BJ (cell line): ENCODE measurements at places on chromosomes 7 and 10.

- DNase-seq, result no peak
Observed at GRCh38 chr10:103493916-103494877, 692 bp downstream of the NEURL1 start.

- DNase-seq, result no peak
Observed at GRCh38 chr10:7409045-7409731, 1.6 kb downstream of the SFMBT2 start.

GRCh38 chr7:127782654-127783559, 130.9 kb downstream of the SND1 start:
- DNase-seq, result no peak

DNA sequence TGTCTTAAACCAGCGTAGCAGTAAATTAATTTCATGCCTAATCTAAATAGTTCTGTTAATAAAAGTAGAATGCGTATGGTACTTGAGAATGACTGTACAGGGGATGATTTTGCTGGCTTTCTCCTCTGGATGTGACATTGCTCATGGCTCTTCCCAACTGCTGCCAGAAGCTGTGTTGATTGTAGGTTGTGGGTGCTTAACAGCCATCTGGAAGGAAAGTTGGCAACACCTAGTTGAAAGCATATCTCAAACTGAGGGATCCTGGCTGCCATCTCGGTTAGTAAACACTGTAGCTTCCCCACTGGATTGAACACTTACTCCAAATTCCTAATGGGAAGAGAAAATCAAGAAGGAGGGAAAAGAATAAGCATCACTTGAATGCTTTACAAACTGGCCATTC, 130.9 kb downstream of the NXPH1 start:
- DNase-seq, result no peak

- no peak for DNase-seq
Observed at GRCh38 chr10:94777886-94778458, 15.5 kb downstream of the CYP2C19 start.

DNA sequence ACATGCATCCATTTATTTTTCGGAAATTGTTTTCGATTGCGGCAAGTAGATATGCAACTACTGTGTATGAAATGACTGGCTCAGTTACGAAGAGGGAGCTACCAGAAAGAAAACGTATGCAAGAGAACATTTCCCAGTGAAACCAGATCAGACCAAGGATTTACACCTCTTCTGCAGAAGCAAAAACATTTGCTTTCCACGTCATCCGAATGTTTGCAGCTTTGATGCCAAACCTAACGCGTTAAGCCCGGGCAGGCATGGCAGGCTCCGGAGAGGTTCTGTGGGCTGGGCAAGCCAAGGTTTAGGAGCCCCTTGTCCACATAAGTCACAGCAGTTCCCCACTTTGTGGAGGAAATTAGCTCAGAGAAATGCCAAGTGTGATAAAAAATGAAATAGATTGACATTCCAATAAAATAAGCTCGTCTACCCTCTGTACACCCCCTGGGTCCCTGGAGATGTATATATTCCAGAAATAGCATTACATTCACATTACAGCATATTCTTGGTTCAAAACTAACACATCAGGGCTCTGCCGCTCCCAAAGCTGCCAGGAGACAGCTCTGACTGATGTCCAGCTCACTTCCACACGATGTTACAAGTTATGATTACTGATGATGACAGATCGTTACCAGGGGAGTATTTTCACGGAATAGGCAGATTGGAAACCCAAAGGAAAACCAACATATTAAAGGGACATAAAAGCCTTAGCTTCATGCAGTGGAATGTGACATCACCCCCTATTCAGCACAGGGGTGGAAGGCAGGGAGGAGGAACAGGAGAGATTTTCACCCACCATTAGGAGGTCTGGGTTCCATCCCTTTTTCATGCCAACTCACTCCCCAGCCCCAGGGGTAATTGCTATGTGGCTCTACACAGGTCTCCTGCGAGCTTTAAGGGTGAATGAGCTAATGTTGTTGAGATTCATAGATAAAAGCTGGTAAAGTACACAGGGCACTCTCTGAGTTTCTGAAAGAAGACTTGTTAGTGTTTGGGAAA, 81.5 kb downstream of the LYZL1 start:
- DNase-seq, result no peak

GRCh38 chr7:148095066-148095465, 495.5 kb upstream of the C7orf33 start:
- no peak for DNase-seq

GRCh38 chr7:81779706-81780105, 9.9 kb upstream of the HGF start:
- DNase-seq, result no peak

GRCh38 chr7:21261627-21262594, 166.0 kb upstream of the SP4 start:
- DNase-seq, result no peak

- no peak for DNase-seq
Observed at GRCh38 chr7:36723951-36724664, at the start of gene AOAH. Gene AOAH (minus strand): TSS chr7:36724494. CDS start chr7:36724148, 346 bp downstream.

GRCh38 chr10:119344381-119344780, 137.0 kb downstream of the GRK5 start:
- no peak for DNase-seq
